Caco-2 (cell line): ENCODE measurements at places on chromosomes 16 and 17.
A peak's percentile ranks its signal among the peaks of the same experiment; 100 is the strongest.

DNA sequence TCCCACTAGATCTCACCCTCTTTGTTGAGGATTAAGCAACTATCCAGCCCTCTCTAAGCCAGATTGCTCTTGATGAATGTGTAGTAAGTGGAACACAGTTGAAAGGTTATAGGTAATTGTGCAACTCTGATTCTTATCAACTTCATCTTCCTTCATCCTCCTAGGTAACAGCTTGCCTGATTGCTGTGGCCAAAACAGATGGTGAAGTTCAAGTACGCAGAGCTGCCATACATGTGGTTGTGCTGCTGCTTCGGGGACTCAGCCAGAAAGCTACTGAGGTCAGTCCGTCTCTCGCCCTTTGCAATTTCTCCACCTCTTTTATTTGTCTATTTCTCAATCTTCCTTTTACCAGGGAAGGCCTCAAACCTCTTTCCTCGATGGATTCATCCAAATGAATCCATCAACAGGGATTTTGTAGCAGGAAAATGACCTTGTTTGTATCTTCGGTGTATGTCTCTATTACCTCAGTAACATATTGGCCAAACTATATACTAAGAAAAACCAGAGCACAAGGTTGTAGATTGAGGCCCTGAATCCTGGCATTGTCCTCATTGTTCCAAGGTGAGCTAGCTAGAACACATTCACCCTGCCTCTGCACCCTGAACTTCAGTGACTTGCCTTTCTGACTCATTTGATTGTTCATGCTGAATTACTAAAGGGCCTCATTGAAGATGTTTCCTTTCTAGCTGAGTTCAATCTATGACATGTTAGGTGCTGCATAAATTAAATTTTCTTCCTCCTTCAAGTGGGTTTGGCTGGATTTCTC lies 65.1 kb upstream of the HAS3 start:
- H3K4me1 ChIP-seq, result peaks cover 14% of the 10 kb centered on the region
- no peak overlapping the region for H3K27ac ChIP-seq
- DNase-seq, result no peak
- no peak overlapping the region for H3K4me3 ChIP-seq
- no peaks in the 10 kb centered on the region for H3K27me3 ChIP-seq

GRCh38 chr17:66542129-66542966 lies 239.9 kb downstream of the PRKCA start:
- H3K4me1 ChIP-seq, result peaks cover 11% of the 10 kb centered on the region
- no peak overlapping the region for H3K4me3 ChIP-seq
- no peaks in the 10 kb centered on the region for H3K36me3 ChIP-seq
- no peak overlapping the region for H3K27ac ChIP-seq
- no peaks in the 10 kb centered on the region for H3K27me3 ChIP-seq

DNA sequence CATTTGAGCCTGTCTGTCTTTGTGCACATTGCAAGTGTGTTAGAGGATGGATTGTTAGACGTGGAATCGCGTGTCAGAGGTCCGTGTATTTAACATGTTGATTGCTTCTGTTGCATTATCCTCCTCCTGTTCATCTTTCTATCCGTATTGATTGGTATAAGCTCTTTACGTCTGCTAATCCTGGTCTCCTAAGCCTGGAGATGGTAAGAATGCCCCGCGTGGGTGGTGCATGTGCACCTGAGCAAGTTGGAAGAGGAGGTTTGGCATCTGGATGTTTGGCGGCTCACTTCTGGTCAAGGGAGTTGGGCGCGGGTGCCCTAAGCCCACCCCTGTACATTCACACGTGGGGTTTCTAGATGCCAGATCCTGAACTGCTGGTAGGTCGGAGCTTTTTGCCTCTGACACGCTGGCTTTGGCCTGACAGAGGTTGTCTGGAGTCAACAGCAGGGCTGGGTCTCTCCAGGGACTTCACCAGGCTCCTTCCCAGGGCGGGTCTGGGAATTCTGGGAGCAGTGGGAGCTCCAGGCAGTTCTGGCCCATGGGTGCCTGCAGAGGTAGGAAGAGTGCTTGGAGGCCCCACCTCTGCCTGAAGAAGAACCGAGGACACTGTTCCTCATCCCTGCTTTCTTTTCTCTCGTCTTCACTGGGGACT lies 107.3 kb downstream of the OR1D5 start:
- no peaks in the 10 kb centered on the region for H3K27me3 ChIP-seq
- H3K36me3 ChIP-seq, result no peaks in the 10 kb centered on the region

- H3K27me3 ChIP-seq, result no peaks in the 10 kb centered on the region
- H3K4me1 ChIP-seq, result no peaks in the 10 kb centered on the region
- H3K36me3 ChIP-seq, result peaks cover 12% of the 10 kb centered on the region
- H3K27ac ChIP-seq, result peak overlapping the region; percentile 11
These were observed 28.9 kb downstream of the ZDHHC7 start for GRCh38 chr16:84982434-84982833.

DNA sequence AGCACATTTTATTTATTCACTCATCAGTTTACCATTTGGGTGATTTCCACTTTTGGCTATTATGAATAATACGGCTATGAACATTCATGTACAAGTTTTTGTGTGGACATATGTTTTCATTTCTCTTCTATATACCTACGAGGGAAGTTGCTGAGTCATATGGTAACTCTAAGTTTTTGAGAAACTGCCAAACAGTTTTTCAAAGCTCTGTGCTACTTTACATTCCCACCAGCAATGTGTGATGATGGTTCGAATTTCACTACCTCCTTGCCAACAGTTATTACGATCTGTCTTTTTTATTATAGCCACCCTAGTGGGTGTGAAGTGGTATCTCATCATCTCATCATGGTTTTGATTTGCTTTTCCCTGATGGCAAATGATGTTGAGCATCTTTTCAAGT lies 63.7 kb upstream of the MRTFB start:
- DNase-seq, result no peak
- no peaks in the 10 kb centered on the region for H3K27me3 ChIP-seq
- no peaks in the 10 kb centered on the region for H3K4me1 ChIP-seq
- H3K27ac ChIP-seq, result no peak overlapping the region
- H3K4me3 ChIP-seq, result no peak overlapping the region
- H3K36me3 ChIP-seq, result no peaks in the 10 kb centered on the region

- no peak overlapping the region for H3K4me3 ChIP-seq
- no peaks in the 10 kb centered on the region for H3K27me3 ChIP-seq
- no peaks in the 10 kb centered on the region for H3K36me3 ChIP-seq
- DNase-seq, result no peak
These were observed 273.9 kb upstream of the ZFHX3 start for GRCh38 chr16:73321853-73322252.
